ENCODE measurements at places on chromosomes 6 and 20. TPM values are rescaled to one million over a fixed set of nuclear protein-coding genes. Genes with fewer than 3 reads are reported as not detected.

HCRTR2 gene
- not detected for total RNA-seq

NOX3 gene
- total RNA-seq, result not detected

NMBR gene
- not detected for total RNA-seq

SIM1 gene
- not detected for total RNA-seq

TRIM31 gene
- total RNA-seq, result not detected

EFCAB8 gene
- not detected for total RNA-seq

MOXD1 gene
- 27.5 TPM for total RNA-seq

SRF gene
- total RNA-seq, result 15.7 TPM

PTCRA gene
- total RNA-seq, result not detected

SLC22A23 gene
- 8.2 TPM for total RNA-seq

DNA sequence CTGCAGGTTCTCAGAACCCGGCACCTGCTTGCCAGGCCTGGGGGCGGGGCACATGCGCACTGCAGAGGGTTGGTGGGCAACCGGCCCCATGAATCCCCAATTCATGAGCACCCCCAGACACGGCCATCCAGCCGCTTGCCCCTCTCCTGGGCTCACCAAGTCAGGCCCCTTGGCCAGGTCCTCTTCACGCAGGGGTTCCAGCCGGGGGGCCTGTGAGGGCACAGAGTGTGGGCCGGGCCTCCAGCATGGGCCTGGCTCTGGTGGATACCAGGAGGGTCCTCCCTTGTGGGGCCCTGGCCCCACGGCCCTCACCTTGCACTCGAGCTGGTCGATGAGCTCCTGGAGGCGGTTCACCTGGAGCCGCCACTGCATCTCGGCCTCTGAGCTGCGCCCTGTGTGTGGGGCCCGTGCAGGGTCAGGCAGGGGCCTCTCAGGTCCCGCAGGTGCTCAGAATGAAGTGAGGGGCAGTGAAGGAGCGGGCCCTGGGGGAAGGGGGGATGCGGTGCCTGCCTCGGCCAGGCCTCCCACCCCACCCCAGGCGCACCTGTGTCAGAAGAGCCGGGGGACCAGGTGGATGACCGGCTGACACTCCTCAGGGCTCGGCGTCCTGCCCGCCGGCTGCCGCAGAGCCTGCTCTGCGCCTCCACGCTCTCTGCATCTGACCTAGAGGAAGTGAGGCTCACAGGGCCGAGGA is 2.6 kb upstream of the C20orf144 start:
- DNase-seq, result no peak

DNA sequence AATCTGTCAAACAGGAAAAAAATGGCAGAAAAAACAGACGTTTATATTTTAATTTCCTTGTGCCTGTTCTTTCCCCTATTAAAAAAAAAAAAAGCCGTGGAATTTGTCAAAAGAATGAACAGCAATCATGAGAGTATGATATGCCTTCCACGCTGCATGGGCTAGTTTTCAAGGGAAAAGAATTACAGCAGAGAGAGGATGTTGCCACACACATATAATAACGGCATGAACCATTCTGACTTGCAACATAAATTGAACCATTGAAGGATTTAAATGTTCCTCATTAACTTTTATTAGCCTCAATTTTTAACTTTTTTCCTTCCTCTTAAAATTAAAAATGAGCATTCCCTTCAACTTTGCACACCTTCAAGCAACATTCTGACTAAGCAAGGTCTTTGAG is 301.8 kb downstream of the FOXC1 start:
- DNase-seq, result no peak

- DNase-seq, result peak; percentile 46
These were observed 42.3 kb upstream of the PTPN1 start for GRCh38 chr20:50467718-50468356.

DNA sequence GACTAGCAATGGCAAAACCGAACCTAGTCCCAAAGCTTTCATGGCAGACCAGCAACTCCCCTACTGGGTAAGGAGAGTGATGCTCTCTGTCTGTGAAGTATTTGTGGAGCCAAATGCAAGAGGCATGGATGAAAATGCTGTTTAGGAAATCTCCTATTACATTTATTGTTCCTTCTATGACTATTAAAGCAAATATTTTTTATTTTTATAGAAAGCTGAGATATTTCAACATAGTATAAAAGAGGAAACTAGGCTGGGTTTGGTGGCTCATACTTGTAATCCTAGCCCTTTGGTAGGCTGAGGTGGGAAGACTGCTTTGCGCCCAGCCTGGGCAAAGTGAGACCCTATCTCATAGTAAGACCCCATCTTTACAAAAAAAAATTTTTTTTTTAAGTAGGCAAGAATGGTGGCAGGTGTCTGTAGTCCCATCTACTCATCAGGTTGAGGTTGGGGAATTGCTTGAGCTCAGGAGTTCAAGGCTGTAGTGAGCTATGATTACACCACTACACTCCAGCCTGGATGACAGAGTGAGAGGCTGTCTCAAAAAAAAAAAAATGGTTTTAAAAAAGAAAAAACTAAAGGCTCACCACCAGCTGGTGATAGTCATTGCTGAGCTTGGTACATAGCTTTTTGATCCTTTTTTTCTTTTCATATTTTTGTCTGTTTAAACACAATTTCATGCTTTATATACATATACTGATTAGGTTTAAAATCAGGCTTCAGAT is 11.3 kb downstream of the KDM1B start:
- no peak for DNase-seq

DNA sequence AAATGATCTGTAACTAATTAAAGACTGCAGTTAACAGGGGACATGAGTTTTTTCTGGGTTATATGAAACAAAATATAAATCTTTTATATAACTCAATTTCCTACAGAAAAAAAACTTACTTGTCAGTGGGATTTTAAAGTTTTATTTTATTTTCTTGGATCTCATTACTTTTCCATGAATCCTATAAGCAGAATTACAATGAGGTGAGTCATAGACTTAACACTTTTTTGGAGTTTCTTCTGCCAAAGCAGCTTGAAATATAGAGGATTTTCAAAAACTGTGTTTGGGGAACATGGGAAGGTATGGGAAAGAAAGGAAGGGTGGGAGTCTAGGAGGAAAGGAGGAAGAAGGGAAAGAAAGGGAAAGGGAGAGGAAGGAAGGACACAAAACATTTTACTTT is 130.7 kb downstream of the AIG1 start:
- no peak for DNase-seq

DNA sequence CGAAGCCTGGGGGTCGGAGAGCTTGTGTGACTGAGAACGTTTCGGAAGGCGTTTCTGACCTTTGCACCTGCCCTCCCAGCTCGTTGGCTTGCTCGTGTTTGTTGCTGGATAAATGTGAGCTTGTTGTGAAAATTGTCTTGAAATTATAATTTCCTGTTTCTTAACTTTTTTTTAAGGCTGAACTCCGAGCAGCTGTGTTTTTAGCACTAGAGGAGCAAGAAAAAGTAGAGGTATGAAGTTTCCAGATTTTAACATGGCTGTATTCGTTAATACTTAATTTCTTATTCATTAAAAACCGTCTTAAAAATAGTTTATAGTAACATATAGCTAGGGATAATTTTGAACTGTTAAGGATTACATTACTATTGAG is 672 bp downstream of the CEP43 start:
- no peak for DNase-seq

DNA sequence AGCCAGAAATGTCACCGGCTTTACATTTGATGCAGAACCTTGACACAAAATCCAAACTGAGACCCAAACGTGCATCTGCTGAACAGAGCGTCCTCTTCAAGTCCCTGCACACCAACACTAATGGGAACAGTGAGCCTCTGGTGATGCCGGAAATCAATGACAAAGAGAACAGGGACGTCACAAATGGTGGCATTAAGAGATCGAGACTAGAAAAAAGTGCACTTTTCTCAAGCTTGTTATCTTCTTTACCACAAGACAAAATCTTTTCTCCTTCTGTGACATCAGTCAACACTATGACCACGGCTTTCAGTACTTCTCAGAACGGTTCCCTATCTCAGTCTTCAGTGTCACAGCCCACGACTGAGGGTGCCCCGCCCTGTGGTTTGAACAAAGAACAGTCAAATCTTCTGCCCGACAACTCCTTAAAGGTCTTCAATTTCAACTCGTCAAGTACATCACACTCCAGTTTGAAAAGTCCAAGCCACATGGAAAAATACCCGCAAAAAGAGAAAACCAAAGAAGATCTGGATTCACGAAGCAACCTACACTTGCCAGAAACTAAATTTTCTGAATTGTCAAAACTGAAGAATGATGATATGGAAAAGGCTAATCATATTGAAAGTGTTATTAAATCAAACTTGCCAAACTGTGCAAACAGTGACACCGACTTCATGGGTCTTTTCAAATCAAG is 108.4 kb downstream of the RTN4IP1 start:
- DNase-seq, result no peak

DNA sequence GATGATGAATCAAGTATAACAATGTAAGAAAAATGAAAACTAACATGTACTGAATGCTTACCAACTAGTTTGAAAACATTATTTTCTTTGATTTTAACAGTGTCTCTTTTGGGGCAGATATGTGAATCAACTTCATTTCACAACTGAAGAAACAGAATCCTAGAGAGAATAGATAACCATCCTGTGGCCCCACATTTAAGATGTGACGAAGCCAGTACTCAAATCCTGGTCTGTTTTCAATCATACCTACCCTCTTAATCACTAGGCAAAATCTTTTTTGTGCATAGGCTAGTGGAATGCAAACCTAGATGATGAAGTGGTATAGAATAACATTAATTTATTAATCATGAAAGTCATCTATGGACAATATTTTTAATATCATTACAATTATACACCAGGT is 371.6 kb upstream of the EPHA7 start:
- DNase-seq, result no peak

DNA sequence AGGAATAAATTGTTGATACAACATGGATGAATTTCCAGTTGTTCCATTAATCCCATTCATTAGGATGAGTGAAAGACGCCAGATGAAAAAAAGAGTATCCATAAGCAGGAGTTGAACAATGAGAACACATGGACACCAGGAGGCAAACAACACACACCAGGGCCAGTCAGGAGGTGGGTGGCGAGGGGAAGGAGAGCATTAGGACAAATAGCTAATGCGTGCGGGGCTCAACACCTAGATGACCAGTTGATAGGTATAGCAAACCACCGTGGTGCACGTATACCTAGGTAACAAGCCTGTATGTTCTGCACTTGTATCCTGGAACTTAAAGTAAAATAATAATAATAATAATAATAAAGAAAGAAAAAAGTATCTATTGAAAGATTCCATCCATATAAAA is 11.1 kb downstream of the PCED1A start:
- DNase-seq, result no peak

DNA sequence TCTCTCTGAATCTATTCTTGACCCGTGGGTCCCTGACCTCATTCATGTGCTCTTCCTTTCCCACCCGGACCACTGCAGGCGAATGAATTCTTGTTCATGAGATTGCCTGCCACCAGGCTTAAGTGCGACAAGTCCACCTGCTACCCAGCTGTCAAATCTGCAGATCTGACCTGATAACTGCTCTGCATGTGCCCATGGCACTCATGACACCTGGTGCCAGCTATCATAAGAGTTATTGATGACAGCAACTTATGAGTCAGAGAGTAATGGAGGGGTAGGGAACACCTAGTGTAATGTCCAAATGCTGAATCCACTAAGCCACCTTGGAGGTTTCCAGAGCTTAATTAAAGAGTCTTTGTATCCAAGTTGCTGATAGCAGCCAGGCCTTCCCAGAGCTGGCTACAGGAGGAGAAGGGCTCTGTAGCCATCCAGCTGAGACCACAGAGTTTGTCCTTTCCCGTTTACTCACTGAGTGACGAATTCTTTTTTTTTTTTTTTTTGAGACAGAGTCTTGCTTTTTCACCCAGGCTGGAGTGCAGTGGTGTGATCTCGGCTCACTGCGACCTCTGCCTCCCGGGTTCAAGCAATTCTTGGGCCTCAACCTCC is 17.4 kb downstream of the SHLD1 start:
- peak; percentile 8 for DNase-seq

DNA sequence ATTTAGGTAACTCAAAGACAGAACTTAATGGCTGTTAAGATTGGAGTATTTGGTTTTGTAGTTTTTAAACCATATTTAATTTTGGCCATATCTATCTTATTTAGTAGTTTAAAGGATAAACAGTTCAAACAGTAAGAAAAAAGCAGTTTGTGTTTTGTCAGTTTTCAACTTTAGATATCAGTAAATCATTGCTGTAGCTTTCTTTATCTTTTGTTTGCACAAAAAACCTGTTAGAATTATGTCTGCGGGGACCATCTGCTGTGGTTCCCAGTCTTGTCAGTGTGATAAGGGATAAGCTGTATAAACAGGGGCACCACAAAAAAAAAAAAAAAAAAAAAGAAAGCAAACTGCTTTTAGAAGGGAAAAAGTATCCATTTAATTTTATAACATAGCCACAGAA is 40.9 kb downstream of the CDKAL1 start:
- DNase-seq, result no peak

DNA sequence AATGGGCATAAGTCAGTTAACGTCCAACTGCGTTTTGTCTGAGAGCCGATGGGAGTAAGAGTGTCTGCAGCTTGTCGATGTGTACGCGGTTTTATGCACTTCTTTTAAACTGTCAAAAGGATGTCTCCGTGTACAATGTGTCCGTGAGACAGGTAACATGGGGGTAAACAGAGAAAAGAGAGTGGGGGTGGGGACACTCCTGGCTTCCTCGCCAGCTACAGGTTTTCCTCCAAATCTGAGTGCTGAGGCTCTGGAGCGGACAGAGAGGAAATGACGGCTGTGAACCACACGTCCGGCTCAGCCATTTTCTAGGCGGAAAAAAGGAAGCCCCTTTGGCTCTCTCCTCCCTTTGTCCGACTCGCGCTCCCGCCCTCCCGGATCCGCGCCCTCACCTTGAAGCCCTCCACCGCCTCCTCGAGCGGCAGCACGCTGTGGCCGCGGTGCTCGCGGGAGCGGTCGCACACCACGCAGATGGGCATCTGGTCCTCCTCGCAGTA is 916 bp downstream of the TRIM27 start:
- DNase-seq, result peak; percentile 23

GRCh38 chr6:145669627-145670034 is 65.7 kb downstream of the EPM2A start:
- peak; percentile 76 for DNase-seq

DNA sequence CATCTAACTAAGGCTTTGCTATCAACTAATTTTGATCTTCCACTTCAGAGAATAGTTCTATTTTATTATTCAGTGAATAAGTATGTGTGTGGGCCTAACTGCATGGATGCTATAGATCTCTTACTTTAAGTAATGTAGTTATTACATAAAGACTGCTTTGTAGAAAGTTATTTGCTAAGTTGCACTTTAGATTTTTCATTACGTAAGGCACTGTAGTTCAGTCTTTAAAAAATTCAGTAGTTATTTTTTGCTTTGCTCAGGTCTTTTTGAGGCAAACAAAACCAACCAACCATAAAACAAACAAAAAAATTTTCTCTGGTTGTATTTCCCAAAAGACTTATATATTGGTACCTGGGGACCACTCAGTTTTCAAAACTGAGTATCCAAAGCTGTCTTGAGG is 53.0 kb downstream of the KCNQ5 start:
- no peak for DNase-seq

Measured in A172 (cell line).